Posterior vena cava (tissue), 2 donors: ENCODE measurements at places on chromosomes 7 and 10. TPM values are rescaled to one million over a fixed set of nuclear protein-coding genes. Genes with fewer than 3 reads are reported as not detected.
A peak's percentile ranks its signal among the peaks of the same experiment; 100 is the strongest.

GRCh38 chr7:159147687-159148086 is 3.0 kb upstream of the VIPR2 start:
- no peak for DNase-seq

CASP2 gene
- total RNA-seq, result 16.1 TPM

GRCh38 chr10:13270877-13271551 is 28.9 kb downstream of the PHYH start:
- no peak for DNase-seq

GRM3 gene
- not detected for total RNA-seq

DNA sequence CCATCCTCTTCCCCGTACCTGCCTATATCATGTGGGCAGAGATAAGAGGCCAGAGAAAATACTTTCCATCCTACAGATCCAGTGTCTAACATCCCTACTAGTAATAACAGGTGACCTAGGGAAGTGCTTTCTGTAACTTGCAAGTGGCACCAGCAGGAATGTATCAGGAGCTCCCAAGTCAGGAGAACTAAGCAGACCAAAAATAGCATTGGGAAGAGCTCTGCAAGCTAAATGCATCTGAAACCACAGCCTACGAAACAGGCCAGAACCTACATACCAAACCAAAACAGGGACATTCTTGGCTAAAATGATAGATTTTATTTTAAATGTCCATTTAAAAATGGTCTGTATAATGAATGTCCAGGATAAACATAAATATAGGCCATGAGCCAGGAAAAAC is 680.8 kb downstream of the PHTF2 start:
- no peak for DNase-seq

DNA sequence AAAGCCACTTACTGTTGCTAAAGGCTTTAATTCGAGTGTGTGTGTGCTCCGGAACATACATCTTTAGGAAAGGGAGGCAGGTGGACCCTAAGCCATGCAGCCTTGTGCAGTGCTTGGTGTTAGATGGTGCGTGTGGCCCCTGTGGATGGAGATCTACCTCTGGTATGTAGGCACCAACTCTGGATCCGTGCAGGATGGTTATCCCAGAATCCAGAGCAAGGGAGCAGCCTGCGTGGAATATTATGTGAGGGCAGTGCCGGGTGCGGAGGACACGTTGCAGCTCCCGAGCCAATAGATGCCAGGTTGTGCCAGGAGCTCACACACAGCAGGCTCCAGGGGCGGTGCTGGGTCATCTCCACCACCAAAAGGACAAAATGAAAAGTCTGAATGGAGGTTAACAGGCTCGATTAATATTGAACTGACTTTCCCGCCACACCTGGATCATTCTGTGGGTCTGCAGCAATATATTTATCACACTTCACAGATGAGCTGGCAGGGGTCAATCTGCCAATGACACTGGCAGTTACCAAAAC is 143.0 kb upstream of the NPS start:
- peak; percentile 58 for DNase-seq

HOXA9 gene
- 7.4 TPM for total RNA-seq

ATOH7 gene
- not detected for total RNA-seq

GRCh38 chr7:16669581-16669980 is 23.6 kb downstream of the BZW2 start:
- DNase-seq, result no peak

- no peak for DNase-seq
These were observed 8.1 kb upstream of the GRID1 start for GRCh38 chr10:86374664-86375063.

- DNase-seq, result no peak
These were observed 8.0 kb downstream of the HGF start for GRCh38 chr7:81761821-81762220.

DNA sequence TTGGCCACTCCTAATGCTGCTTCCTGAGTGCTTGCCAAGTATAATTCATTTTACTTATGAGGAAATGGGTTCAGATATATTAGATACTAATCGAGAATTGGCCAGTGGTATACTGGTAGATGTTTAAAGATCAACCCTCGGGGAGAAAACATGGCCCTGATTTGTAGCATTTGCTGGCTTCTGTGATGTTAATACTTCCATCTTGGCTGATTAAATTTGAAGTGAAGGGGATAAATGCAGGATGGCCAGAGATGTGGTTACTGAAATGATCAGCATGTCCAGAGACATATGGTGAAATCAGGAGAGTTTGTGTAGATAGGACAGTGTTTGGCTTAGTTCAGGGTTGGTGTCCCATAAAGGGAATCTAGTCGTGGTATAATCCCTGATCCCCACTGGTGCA is 11.2 kb downstream of the UBE2D4 start:
- DNase-seq, result no peak

DNA sequence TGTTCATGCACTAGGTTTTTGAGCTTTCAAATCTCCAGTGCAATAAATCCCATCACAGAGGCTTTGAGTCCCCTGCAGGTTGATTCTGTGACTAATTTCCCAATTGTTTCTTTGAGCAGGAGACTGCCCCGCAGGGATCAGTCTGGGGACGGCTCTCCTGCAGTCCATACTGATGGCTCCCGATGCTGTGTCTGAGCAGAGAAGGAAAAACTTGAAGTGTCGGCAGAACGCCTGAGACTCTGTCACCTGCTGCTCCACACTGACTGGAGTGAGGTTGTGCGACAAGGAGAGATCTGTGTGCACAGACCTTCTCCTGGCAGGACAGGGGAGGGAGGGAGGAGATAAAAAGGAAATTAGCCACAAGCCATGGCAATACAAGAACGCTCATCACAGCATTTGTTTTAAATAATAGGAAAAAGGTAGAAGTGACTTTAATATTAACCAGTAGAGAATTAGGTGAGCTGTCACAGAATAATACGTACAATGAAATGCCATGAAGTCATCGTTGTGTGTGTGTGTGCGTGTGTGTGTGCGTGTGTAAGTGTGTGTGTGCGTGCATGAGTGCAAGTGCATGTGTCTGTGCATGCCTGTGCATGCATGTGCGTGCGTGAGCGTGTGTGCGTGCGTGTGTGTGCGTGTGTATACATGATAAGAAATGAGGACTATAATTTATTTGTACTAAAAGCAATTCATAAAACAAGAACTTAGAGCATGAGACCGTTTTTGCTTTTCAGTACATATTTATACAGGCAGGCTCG is 38.2 kb downstream of the HTR5A start:
- DNase-seq, result no peak

DNA sequence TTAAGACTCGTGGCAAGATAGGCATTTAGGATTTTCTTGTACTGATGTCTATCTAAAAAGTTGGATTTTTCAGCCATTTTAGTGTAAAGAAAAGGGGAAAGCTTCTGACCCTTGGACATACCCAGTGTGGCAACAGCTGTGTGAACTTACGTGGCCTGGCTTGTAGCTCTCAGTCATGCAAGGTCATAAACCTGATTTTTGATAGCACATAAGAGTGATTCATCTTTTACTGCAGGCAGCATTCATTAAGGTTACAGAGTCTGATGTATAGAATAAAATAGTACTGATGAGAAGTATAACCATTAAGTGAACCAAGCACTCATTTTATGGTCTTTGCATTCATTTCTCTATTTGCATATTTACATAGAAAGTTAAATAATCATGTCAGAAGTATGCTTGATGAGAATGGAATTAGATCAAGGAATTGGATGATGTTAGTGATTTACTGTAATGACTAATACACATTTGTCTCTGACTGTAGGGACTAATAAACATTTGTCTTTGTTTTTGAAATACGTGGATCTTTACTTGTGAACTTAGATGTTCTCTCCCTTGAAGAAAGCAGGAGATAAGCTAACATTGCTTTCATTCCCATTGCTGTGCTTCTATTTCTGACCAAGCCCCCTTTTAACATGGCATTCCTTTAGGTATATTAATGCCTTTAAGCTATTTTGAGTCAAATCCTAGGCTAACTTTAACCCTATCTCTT is 88.2 kb downstream of the GSDME start:
- DNase-seq, result no peak

- no peak for DNase-seq
These were observed 77.1 kb upstream of the DUSP5 start for GRCh38 chr10:110420401-110421193.

DNA sequence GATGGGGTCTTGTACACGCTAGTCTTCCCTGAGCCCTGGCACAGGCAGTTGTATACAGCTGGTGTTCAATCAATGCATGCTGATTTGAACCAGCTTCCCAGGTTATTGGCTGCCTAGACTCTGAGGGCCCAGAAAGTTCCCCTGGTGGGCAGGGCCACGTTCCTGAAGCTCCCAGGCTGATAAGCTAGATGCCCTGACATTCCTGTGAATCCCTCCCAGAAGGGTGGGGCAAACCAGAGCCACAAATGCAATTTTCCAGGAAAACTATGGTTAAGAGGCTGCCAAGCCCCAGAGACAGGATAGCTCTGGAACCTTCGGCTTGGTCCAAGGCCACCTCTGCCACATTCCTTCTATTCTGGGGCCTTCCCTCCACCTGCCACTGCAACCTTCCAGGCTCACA is 78.2 kb downstream of the FAM53B start:
- DNase-seq, result no peak

DNA sequence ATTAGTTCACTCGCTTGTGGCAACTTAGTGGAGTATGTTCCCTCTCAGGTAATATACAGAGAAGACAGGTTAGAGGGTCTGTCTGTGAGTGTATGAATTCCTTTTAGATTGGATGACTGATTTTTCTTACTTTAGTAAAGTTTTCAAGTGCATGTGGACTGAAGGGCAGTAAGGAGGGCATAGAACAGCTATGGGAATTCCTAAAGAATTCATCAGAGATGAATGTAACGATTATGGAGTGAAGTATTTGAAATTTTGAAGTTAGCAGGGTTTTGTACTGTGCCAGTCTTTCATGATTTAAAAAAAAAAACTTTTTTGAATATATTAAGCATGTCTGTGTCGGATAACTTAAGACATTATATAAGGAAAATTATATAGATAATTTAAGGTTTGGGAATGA is 15.5 kb downstream of the MAPK8 start:
- DNase-seq, result no peak
